ENCODE measurements at places on chromosomes 3 and 15.

DNA sequence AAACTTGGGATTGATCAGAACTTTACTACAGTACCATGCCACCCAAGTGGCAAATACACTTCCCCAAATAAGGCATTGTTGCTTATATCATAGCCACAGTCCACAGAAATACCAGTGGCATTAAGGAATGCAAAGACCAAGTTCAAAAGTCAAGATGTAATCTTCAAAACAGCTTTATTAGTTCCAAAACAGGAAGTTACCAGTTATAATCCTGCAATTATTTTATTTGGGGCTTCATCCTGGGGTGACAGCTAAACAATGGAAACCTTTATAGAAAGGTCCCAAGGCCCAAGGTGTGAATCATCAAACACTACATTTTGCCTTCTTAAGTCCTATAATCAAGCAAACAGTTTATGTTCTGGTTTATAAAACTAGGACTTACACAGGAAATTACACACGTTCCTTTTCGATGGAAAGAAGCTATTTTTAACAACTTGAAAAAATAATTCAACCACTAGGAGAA lies 30.3 kb upstream of the RNF7 start:
- DNase-seq = no peak

DNA sequence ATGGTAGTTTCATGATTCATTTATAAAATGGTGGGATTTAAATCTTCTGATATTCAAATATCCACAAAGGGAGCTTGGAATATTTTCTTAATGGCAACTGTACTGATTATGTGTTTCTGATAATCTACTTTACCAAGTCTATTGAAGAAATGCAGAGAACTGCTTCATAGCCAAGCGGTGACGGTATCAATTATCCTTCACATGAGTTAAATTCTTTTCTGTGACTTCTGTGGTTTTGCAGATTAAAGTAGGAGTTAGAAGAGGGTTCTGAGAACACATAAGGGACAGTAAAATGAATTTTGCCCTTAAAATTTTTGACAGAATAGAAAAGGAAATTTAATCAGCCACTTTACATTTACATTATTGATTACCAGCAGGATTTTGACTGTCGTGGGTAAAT lies 563.2 kb downstream of the GBE1 start:
- DNase-seq = no peak

- DNase-seq = no peak
Measured at GRCh38 chr3:5002174-5002870, 23.1 kb downstream of the BHLHE40 start.

GRCh38 chr15:92848852-92849598 lies 51.1 kb upstream of the CHD2 start:
- DNase-seq = no peak

DNA sequence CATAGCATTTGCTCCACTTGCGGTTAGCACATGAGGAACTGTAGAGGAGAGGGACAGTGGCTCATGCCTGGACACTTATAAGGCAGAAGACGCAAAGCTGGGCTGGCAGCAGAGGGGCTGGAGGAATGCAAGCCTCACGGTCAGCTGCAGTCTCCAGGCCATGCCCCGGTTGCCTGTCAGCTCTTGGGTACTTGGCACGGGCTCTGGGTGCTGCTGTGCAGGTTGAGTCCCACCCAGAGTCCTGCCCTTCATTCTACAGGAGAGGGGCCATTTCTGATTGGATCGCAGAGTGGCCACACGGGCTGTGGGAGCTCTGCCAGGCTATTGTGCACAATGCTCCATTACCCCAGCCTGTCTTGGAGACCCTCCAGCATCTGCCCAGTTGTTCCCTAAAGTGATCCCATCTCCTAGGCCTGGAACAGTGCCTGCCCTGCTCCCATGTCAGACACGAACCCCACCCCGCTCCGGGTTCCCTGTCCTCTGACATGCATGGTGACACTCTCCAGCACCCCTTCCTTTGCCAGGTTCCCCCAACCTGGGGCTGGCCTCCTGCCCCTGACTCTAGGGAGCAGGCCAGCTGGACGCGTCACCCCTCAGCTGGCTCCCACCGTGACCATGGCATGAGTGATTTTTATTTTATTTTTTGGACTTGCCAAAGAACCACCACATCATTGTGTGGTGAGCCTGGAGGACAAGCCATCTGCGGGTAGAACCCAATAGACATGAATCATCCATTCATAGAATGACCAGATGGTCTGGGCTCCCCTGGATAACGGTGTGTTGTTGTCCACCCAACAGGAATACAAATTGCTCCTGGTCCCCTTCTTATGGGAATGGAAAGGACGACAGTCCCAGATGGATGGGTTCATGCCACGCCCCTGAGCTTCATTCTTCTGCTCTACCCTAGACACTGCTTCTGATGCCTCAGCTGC lies 51.0 kb upstream of the KLF13 start:
- DNase-seq = no peak

- DNase-seq = no peak
Measured at GRCh38 chr15:25783607-25784540, 79.3 kb downstream of the ATP10A start.

DNA sequence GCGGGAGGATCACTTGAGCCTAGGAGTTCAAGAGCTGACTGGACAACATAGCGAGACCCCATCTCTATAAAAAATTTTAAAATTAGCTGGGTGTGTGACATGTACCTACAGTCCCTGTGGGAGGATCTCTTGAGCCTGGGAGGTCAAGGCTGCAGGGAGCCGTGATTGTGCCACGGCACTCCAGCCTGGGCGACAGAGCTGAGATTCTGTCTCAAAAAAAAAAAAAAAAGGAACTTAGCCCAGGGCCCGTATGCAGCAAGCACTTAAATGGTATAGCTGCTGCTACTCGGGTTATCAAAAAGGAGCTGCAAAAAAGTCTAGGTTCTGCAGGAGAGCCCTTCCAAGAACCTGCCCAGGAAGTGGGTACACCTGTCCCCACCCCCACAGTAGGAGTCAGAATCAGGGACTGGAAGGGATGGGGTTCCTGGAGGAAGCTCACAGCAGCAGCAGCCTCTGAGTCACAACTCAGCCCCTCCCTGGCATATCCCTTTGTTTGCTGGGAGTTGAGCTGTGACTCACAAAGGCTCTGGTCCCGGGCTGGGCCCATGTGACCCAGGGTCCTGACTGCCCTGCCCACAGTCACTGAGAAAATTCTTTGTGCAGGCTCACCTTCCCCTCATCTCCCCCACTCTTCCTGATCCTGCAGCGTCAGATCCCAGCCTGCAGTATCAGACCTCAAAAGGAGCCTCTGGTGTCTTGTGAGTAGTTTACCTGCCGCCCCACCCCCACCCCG lies at the start of gene SPATA12:
Gene SPATA12 (plus strand): TSS at position 576 of the 733 bp plus-strand sequence. CDS start 13,031 bp downstream, outside the sequence.
- no peak for DNase-seq

- no peak for DNase-seq
Measured at GRCh38 chr3:18405141-18405540, 20.0 kb downstream of the SATB1 start.
